Bone marrow (tissue), 2 donors: ENCODE measurements at places on chromosomes 12 and 14.

GRCh38 chr12:6778217-6778573, 5.9 kb downstream of the LAG3 start:
- no peak for DNase-seq

DNA sequence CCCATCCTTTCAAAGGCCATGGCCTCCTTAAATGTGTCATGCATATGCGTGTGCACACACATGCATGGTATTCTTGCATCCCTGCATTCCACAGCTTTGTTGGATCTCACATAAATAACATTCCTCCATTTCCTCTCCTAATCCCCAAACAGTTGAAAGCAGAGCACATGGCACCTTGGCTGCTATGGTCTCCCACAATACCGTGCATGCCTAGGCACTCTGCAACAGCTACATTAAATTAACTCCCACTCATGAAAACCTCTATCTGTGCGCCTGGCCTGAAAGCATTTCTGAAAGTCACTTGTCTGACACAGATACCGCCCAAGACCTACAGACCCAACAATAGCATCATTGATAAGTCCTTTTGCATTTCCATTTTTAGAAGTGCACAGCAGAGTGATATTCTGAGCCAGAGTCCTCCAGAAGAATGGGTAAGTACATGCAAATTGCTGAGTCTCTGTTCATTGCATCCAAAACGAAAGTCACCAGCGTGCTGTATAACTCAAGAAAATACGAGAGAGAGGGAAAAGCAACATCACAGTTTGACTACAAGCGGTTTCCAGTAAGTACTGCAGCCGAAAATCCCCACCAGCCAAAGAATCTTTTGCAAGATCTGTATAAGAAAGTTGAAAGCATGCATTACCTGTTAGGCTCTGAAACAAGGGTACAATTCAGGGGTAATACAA, 436 bp downstream of the ASB2 start:
- DNase-seq = no peak

DNA sequence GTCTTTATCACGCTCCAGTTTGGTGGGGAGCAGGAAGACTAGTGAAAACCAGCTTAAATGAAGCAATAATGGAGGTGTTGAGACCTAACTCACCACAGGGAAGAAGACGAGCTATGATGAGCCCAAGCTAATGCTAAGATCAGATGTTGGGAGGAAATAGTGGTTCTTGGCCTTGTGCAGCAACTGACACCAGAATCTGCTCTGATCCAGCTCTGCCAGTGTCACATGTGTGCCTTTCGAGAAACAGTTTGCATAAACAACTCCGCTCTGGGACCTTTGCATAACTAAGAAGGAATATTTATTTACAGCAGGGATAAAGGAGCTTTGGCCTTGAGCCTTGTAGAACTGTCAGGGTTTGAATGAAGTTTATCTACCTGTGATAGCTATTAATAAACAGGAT, 369.4 kb upstream of the CCDC196 start:
- no peak for DNase-seq

GRCh38 chr12:116319898-116320621, 42.6 kb upstream of the MED13L start:
- DNase-seq = peak; percentile 93

GRCh38 chr12:111197376-111197944, 171.4 kb downstream of the PHETA1 start:
- no peak for DNase-seq

- no peak for DNase-seq
These were observed 34.4 kb upstream of the SYCP3 start for GRCh38 chr12:101773650-101774162.

DNA sequence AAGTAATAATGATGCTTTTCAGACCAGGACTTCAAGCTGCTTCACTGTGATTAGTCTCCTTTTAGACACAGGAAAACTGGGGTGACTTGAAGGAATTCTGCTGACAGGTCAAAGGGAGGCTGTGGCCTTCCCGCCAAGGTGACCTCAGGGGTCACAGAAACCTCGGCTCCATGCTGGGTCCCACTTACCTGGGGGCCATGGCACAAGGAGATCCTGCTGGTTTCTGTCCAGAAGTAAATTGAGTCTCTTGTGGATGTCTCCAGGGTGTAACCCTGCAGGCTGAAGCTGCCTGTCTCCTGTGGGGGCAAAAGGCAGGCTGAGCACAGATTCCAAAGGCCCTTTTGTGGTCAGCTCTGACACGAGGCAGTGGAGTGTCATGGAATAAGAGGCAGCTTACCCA, 138.7 kb upstream of the MED13L start:
- no peak for DNase-seq

DNA sequence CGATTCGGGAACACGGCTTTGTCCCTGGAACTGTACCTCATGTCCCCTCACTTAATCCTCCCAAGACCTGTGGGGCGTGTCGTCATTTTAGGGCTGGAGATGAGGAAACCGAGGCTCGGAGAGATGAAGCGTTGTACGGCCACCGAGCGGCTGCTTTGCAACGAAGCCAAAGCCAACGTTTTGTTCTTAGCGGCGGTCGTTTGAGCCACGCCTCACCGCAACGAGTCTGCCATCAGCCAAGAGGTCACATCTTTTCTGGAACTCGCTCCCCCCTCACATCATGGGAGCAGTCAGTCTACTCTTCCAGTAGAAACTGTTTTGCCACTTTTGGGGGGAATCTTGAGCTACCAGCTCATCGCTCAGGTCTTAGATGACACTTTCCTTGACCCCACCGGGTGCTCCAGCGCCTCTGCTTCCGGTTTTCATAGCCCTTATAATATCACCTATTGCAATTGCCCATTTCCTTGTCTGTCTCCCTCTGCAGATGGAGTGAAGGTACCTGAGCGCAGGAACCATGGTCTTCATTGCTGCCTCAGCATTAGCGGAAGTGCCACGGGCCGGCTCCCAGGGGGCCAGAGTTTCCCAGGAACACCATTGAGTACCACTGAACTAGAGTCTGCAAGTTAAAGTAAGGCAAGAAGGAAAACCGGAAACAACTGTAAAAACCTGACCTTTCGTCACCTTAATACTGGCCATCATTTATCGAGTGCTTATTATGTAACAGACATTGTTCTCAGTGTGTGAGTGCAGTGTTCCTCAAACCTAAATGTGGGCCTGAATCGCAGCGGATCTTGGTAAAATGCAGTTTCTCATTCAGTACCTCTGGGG, 19.6 kb downstream of the NINJ2 start:
- no peak for DNase-seq

- DNase-seq = no peak
These were observed 320.1 kb upstream of the RTL1 start for GRCh38 chr14:101223561-101224162.

DNA sequence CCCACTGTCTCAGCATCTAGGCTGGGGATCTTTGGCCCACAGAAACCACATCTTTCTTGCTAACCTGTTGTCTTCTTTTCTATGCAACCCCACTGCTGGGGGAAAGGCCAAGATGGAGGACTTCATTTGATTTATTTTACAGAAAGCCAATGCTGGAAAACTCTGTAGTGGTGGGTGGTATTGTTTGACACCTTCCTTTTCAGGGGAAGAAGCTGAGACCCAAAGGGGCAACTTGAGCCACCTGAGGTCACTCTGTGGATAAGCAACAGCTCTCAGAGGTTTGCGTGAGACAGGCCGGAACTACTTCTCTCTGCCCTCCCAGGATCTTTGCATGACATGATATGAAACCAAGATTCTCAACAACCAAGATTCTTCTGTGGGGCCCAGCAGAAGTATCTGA, 645.2 kb downstream of the VRK1 start:
- DNase-seq = no peak

DNA sequence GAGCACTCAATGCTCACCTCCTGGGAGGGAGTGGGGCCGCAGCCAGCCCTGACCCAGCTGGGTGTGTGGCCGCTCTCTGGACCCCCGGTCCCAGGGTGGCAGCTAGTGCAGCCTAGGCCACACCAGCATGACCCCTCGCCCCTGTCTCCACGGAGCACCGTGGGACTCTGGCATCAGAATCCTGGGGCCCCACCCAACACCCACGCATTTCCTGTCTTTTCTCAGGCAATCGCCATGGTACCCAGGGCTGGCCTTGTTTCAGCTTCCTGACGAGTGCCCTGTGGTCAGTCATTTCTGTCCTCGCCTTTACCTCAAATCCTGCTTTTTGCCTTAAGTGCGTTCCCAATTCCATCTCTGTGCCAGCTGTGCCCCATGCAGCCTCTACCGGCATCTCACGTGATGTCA, 15.9 kb downstream of the PACS2 start:
- no peak for DNase-seq

DNA sequence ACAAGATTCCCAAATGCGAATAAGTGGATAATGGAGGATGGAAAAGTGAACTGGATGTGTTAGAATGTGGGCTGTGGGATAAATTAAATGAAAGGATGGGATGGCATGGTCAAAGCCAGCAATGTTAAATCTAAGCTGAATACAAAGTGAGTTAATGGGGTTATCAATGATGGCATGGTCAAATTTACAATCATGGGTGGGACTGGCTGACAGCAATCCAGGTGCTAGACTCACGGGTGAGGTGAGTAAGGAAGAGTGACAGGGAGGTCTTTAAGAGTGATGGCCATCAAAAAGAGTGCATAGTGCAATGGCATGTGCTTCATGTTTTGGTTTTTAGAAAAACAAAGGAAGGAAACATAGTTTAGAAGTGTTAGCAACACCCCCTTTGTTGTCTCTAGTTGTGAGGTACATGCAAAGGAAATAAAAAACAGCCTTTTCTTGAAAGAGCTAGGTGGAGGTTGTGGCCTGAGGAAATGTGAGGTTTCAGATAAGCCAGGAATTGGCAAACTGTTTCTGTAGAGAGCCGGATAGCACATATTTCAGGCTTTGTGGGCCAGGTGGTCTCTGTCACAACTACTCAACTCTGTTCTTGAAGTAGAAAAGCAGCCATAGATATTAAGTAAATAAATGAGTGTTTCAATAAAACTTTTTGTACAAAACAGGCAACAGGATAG, 328.7 kb downstream of the RPL10L start:
- DNase-seq = no peak

- DNase-seq = no peak
These were observed 64.5 kb upstream of the USP44 start for GRCh38 chr12:95615749-95616148.

GRCh38 chr14:21521501-21521900, 4.6 kb downstream of the SALL2 start:
- DNase-seq = no peak

- DNase-seq = no peak
These were observed 218.6 kb downstream of the SYT1 start for GRCh38 chr12:79083181-79083580.

GRCh38 chr12:31804185-31804504, 75.3 kb upstream of the AMN1 start:
- no peak for DNase-seq

DNA sequence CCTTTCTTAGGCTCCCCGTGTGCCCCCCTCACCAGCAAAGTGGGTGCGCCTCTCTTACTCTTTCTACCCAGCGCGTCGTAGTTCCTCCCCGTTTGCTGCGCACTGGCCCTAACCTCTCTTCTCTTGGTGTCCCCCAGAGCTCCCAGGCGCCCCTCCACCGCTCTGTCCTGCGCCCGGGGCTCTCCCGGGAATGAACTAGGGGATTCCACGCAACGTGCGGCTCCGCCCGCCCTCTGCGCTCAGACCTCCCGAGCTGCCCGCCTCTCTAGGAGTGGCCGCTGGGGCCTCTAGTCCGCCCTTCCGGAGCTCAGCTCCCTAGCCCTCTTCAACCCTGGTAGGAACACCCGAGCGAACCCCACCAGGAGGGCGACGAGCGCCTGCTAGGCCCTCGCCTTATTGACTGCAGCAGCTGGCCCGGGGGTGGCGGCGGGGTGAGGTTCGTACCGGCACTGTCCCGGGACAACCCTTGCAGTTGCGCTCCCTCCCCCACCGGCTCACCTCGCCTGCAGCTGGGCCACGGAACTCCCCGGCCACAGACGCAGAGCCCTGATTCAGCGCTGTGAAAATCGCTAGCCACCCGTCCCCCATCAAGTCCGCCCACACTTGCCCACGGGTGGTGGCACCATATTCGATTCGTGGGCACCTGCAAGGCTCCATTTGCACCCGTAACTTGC, 1.3 kb downstream of the TMEM233 start:
- DNase-seq = no peak

DNA sequence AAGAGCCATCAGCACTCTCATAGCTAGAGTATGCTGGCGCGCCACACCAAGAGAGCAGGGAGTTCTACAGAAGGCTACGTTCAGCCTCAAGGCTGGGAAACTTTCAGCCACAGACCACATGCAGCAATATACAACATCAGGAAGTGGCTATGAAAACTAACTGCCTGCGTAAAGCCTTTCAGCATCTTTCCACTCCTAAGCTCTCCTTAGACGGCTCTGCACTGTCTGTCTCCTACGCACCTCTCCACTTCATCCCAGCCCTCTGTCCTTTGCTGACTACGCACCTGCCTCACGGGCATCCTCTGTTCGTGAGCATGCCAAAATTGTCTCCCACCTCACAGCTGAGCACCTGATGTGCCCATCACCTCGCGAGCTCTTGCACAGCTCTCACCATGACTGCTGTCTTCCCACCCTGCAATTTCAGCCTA, 9.7 kb downstream of the MPHOSPH9 start:
- no peak for DNase-seq

DNA sequence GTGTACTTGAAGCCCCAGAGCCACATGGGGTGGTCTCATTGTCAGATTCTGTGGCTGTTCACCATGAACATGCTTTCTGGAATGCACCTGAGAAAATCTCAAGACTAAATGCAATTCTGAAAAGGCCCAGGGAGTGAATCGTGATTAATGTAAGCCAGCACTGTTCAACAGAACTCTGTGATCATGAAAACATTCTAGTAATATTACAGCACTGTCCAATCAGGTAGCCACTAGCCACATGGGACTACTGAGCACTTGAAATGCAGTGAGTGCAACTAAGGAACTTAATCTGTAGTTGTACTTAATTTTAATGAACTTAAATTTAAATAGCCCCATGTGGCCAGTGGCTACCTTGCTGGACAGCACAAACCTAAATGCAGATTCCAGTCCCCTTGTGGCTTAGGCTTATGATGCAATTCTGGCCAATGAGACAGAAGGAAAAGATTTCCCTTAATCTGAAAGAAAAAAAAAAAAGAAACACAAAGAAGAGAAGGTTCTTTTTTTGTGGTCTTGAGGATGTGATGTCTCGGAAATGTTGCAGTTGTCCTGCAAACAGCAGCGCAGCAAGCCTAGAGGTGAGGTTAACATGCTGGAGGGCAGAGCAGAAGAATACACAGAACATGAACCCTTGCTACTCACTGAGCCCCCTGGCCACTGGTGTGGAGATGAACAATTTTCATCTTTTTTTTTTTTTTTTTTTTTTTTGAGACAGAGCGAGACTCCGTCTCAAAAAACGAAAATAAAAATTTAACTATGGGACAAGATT, 48.2 kb downstream of the SPPL3 start:
- DNase-seq = no peak

- DNase-seq = no peak
These were observed 39.4 kb downstream of the MAP1LC3B2 start for GRCh38 chr12:116598311-116599284.

GRCh38 chr12:118813778-118814357, 167.5 kb upstream of the SRRM4 start:
- DNase-seq = no peak

- DNase-seq = no peak
These were observed 185.8 kb upstream of the TMPO start for GRCh38 chr12:98329589-98329988.

GRCh38 chr14:20486684-20487395, 17.6 kb downstream of the PNP start:
- no peak for DNase-seq
